Spinal cord (tissue), 10 donors: ENCODE measurements at places on chromosomes 12 and 14. TPM values are rescaled to one million over a fixed set of nuclear protein-coding genes. Genes with fewer than 3 reads are reported as not detected.

DNA sequence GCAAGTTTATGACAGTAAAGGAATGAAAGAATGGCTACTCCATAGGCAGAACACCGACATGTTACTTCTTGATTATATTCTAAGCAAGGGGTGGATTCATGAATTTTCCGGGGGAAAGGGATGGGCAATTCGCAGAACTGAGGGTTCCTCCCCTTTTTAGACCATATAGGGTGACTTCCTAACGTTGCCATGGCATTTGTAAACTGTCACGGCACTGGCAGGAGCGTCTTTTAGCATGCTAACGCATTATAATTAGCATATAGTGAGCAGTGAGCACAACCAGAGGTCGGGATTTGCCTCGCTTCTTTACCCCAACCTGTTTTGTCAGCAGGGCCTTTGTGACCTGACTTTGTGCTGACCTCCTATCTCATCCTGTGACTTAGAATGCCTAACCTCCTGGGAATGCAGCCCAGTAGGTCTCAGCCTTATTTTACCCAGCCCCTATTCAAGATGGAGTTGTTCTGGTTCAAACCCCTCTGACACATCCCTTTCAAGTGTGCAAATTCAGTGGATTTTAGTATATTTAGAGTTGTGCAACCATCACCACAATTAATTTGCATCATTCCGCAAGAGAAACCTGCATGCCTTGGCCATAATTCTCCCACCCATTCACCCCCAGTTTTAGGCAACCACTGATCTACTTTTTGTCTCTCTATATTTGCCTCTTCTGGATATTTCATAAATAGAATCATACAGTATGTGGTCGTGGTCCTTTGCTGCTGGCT, 27.4 kb downstream of the PALS1 start:
- no peak for DNase-seq

- no peak for DNase-seq
Observed at GRCh38 chr12:5581019-5581418, 149.1 kb downstream of the NTF3 start.

- DNase-seq: no peak
Observed at GRCh38 chr14:44165286-44165685, 341.8 kb downstream of the FSCB start.

DNA sequence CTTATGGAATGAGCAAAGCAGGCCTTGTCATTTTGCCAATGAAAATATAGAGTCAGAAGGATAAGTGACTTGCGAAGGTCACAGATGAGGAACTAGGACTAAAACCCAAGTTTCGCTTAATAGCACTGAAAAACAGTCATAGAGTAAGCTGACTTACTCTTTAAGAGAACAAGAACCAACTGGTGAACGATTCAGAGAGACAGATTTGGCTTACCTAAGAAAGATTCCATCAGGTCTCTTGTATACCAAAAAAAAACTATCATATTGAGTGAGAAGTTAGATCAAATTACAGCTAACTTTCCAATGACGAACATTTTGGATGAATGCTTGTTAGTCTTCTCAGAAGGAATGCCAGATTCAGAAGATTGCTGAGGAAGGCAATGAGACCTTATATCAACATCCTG, 74.2 kb downstream of the ZFC3H1 start:
- DNase-seq: no peak

DNA sequence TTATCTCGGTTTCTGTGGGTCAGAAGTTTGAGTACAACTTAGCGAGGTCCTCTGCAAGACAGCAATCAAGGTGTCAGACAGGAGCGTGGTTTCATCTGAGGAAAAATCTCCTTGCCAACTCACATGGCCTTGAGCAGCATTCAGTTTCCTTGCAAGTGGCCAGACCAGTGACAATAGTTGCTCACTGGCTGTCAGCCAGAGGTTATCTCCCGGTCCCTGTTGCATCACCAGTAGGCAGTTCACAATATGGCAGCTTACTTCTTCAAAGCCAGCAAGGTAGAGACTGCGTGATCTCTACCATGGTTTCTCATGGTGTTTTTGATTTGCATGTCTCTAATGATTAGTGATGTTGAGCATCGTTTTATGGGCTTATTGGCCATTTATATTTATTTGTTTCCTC, 143.8 kb upstream of the DAAM1 start:
- no peak for DNase-seq

Gene KRT86
- 0.11 TPM for total RNA-seq

GRCh38 chr14:102516531-102517391, 7.2 kb upstream of the ANKRD9 start:
- peak; percentile 70 for DNase-seq

Gene TTC6
- total RNA-seq: 6.7 TPM

DNA sequence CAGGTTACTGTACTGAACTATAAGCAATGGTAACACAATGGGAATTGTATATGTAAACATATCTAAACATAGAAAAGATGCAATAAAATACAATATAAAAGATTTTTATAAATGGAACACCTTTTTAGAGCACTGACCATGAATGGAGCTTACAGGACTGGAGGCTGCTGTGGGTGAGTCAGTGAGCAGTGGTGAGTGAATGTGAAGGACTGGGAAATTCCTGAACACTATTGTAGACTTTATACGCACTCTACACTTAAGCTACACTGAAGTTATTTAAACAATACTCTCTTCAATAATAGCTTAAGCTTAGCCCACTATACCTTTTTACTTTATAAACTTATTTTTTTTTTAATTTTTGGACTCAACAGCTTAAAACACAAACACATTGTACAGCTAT, 313.5 kb downstream of the KCNC2 start:
- no peak for DNase-seq

GRCh38 chr12:47686645-47687240, 19.1 kb downstream of the RPAP3 start:
- DNase-seq: peak; percentile 86

DNA sequence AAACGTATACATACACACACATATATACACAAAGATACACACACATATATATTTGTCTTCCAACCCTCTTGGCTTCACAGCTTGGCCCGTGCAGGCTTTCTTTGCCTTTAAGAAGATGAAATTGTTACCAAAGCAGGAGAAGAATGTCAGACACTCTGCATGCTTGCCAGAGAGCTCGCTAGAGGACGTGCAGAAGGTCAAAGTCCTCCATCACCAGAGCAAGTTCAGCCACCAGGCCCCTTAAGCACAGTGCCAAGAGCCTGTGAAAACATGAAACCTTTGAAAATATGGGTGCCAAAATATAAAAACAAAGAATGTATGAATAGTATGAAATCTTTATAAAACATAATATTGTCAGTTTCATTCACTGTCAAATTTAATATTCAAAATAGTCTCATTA, 14.9 kb upstream of the MCRS1 start:
- no peak for DNase-seq

- DNase-seq: no peak
Observed at GRCh38 chr12:52086944-52087835, 7.7 kb downstream of the SMIM41 start.

GRCh38 chr12:105538880-105539279, 208.4 kb downstream of the C12orf75 start:
- no peak for DNase-seq

DNA sequence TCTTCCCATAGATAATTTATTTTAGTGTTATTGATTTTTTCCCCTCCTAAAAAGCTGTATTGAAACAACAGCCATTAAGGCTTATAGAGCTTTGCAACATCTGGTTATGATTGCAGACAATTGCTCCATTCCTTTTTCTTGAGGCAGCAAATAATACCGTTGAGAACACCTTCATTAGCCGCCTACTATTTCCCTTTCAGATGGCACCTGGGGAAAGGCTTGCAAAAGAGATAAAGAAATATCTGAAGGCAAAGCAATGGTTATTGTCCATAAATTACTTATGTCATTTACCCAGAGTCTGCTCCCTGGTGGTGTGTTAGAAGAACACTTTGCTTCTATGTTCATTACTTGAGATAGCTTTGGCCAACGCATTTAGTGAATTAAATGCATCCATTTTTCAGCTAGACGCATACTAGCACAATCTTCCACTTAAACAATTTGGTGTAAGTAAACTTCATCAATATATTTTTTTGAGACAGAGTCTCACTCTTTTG, 377.8 kb downstream of the KCNH5 start:
- no peak for DNase-seq

- no peak for DNase-seq
Observed at GRCh38 chr14:72946491-72946890, 20.2 kb downstream of the DCAF4 start.

GRCh38 chr14:76412501-76412900, 36.6 kb downstream of the ESRRB start:
- no peak for DNase-seq

DNA sequence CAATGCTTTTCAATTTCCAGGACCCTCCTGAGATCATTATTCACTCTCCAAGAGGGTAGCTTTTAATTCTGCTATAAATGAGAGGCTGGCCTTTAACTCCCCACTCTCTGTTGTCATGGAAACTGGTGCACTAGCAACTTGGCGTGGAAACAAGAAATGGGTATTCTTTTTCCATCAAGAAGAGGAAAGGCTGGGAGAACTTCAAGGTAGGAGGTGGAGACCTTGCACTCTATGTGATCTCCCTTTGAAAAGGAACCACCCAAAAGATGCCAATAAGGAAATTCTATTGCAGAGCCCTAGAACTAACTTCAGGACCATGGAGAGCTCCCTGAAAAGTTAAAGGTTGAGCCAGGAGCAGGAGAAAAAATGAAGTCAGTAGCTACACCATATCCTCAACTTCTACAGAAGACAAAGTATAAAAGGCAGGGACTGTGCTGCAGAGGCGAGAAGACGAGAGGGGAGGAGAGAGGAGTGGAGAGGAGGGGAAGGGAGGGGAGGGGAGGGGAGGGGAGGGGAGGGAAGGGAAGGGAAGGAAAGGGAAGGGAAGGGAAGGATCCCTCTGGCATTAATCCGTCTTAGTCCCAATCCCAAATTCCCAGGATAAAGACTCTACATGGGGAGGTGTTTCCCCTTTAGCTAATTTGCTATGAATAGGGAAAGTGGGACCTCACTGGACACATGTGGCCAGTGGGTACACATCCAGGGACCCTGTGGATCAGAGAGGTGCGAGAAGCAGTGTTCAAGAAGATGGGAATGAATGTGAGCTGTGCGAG, 46.7 kb upstream of the FICD start:
- peak; percentile 90 for DNase-seq

Gene PIWIL1
- total RNA-seq: 1.3 TPM

- DNase-seq: no peak
Observed at GRCh38 chr12:41604830-41605229, 416.7 kb downstream of the PDZRN4 start.

- peak; percentile 46 for DNase-seq
Observed at GRCh38 chr12:18990856-18991255, 138.7 kb upstream of the PLEKHA5 start.
